ENCODE measurements at places on chromosomes 2 and 18.
A peak's percentile ranks its signal among the peaks of the same experiment; 100 is the strongest.

DNA sequence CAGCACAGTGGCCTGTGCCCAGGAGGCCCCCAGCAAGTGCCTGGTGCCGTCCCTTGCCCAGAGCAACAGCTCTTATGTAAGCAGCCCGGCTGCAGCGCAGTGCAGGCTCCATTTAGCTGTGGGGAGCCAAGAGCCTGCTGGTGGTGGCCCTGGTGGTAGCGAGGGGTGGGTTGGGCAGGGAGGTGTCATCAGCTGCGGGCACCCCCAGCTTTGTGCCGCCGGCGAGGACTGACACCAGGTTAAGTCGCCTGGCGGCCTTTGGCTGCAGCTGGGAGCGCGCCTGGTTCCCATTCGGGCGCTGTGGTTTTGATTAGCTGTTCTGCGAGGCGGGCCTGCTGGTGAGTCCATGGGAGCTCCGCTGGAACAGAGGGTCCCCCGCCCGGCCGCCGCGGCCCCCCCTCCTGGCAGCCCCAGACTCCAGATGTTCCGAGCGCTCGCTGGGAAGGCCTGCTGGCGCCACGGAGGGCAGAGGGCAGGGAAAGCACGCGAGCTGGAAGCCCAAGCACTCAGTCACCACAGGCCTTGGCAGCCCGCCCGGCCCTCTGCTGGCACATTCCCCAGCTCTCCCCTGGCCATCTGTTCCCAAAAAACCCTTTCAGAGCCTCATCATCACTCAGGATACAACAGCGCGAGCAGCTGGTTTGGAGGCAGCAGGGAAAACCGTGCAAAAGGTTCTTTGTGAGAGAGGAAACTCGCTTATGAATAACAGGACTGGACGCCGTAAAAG lies 18.4 kb downstream of the ATOH8 start:
- DNase-seq, result peak; percentile 99

DNA sequence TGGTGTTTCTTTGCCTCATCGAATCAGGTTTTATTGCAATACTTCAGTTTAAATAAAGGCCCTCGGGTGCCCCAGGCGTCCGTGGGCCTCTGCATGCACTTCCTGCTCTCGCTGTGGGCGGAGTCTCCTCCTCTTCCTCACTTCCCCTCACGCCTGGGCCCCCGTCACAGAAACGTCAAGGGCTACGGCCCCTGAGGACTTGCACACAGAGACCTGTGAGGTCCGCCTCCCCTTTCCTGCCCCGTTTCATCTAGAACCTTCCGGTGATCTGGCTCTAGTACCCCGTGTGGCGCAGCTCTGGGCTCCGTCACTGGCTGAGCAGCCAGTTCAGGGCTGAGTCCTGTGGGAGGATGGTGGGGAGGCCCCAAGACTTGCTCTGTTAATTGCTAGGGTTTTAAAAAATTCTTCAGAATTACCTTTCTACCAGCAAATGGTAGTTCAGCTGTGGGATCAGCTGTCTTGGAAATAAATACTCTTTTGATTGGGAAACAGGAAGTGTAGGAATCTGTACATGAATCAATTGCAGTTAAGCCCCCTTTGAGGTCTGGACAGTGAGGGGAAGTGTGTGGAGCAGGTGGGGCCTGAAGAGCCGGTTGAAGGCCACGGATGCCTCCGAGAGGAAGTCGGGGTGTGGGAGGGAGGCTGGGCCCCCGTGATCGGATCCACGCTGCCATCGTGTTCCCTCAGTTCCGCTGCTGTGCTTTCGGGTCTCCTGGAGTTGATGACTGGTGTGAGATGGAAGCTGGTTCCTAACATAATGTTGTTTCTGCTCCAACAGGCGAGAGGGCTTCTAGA lies 10.2 kb downstream of the NFATC1 start:
- DNase-seq, result no peak

- DNase-seq, result no peak
Measured at GRCh38 chr2:233142355-233142897, 82.3 kb downstream of the INPP5D start.

- DNase-seq, result peak; percentile 11
Measured at GRCh38 chr2:216536734-216537210, 38.1 kb downstream of the RPL37A start.

DNA sequence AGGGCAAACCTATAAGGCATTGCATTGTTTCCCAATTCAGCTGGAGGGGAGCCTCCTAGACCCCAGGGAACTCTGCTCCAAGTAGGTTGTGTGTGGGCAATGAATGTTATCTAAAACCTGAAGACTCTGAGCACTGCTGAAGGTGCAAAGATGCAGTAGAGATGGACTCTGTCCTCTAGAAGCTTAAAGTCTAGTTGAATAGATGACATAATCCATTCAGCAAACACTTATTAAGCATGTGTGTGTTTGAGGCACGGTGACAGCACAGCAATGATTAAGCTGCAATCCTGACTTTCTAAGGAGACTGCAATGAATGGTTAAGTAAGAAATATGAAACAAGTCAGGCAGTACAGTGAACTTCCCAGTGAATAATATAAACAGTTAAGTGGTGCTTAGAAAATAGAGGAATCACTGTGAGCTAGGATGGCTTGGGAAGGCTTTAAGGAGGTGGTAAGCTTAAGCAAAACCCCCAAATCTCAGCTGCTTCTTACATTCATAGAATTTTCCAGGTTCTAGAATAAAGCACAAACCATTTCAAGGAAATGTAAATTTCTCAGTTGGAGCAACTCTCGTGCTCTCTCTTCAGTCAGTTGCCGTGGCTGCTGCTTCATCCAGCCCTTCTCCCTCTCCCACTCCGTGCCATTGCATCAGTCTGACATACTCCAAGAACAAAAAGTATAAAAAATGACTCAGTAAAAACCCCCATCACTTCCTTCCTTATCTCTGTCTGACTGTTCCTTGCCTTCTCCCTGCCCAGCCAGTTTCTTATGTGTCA lies 19.1 kb downstream of the MXD1 start:
- no peak for DNase-seq
